ENCODE measurements at places on chromosomes 3 and 15.

GRCh38 chr3:10173926-10174435 lies 9.3 kb downstream of the IRAK2 start:
- no peak for DNase-seq

GRCh38 chr3:115960799-115961198 lies 337.5 kb downstream of the GAP43 start:
- peak; percentile 69 for DNase-seq

GRCh38 chr3:45236964-45237363 lies 10.9 kb upstream of the TMEM158 start:
- no peak for DNase-seq

DNA sequence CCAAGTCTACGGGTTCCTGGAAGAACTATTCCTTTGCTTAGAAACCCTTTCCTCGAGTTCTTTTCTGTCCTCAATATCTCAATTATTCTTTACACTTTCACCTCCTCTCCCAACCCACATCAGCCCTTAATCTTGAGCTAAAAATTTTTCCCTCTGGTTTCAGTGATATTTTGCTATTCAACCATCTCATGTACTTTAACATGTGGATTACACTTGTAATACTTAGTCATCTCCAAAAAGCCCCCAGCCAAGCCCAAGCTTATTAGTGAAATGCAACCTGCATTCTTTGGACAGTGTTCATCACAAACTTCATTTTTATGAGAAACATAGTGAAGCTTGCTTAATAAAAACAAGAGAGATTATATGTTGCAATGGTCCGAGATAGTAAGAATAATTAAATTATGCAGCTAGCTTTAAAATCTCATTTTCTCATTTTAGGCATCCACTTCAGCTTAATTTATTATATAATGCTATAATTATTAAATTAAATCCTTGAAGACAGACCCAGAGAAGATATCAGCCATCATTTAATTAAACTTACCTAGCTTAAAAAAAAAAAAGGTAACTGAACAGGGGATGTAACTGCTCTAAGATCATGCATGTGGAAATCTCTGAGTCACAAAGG lies 534.5 kb upstream of the TBL1XR1 start:
- DNase-seq, result no peak

GRCh38 chr3:12040902-12041301 lies 36.7 kb downstream of the SYN2 start:
- DNase-seq, result peak; percentile 67

GRCh38 chr15:91552555-91552954 lies 301.0 kb upstream of the SLCO3A1 start:
- DNase-seq, result peak; percentile 79

- peak; percentile 3 for DNase-seq
Observed at GRCh38 chr3:197854596-197855343, 63.7 kb downstream of the LRCH3 start.

All from NCI-H2171 treated with DMSO at 0.1 percent for 48 hours (cell line).